ENCODE measurements at places on chromosomes 7 and 10. TPM values are rescaled to one million over a fixed set of nuclear protein-coding genes. Genes with fewer than 3 reads are reported as not detected.

DNA sequence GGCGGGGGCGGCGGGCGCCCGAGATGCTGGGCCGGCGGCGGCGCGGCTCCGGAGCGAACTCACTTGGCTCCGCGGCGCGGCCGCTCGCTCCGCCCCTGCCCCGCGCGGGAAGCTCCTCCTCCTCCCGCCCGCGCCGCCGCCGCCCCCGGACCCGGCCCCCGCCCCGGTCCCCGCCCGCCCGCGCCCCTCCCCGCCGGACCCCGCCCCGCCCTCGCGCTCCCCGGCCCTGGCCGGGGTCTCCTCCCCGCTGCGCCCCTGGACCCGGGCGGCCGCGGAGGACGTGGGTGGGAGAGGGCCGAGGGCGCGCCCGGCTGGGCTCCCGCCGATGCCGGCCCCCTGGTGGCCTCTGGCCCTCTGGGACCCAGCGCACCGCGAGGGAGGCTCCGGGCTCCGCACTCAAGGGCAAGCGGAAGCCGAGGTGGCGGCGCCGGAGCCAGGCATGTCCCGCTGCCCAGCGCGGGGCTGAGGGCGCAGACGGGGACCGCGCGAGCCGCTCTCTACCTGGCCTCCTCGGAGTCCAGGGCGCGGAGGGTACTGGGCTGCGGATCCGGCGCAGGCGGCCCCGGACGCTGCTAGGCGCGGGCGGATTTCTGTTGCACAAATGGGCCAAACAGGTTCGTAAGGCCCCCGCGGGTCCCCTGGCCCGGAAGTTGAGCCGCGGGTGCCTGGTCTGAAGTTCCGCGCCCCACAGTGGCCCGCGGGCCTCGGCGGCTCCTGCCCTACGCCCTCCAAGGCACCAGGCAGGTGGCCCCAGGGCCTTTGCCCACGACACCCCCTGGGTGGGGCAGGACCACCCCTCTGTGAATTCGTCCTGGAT, at the start of gene TCERG1L:
Gene TCERG1L, minus strand, starts transcription at position 61 of the 817 bp plus-strand sequence. CDS start 86 bp downstream, outside the sequence.
- no peak within 1 kb of the TSS for H3K27ac ChIP-seq
- no peak for DNase-seq
- peaks cover 5% of the 10 kb centered on the region for H3K27me3 ChIP-seq

DNA sequence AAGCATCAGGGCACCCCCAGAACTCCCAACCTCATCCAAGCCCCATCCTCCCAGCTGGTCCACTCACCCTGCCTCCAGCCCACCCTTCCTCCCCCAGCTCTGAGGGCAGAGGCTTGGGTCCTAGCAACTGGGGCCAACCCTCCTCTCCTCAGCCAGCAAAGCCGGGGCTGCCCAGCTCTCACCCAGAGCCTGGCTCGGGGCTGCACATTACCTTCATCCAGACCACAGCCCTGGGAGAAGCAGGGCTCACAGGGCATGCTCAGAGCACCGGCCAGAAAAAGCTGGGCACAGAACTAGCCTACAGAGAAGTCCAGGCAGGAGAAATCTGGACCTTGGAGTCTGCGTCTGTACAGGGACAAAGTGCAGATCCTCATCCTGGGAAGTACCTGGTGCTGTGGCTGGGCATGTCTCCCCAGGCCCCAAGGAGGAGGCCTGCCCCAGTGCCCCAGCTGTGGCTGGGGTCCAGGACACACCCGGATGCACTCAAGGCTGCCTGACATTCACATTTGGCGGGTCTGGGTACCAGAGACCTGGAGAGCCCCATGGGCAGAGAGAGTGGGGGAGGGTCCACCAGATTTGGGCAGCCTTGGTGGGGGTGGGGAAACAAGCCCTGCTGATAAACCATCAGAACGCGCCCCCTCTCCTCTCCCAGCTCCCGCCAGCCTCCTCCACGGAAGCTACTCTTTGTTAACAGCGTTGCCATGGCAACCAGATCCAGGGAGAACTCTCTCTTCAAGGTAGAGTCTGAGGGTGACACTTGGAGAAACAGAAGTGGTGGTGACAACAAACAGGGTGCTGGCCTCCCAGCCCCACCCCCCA, 5.1 kb downstream of the RASGEF1A start:
- no peaks in the 10 kb centered on the region for H3K36me3 ChIP-seq
- H3K4me3 ChIP-seq, result no peak overlapping the region
- peaks cover 2% of the 10 kb centered on the region for H3K27me3 ChIP-seq
- DNase-seq, result no peak
- peaks cover 7% of the 10 kb centered on the region for H3K4me1 ChIP-seq

DNA sequence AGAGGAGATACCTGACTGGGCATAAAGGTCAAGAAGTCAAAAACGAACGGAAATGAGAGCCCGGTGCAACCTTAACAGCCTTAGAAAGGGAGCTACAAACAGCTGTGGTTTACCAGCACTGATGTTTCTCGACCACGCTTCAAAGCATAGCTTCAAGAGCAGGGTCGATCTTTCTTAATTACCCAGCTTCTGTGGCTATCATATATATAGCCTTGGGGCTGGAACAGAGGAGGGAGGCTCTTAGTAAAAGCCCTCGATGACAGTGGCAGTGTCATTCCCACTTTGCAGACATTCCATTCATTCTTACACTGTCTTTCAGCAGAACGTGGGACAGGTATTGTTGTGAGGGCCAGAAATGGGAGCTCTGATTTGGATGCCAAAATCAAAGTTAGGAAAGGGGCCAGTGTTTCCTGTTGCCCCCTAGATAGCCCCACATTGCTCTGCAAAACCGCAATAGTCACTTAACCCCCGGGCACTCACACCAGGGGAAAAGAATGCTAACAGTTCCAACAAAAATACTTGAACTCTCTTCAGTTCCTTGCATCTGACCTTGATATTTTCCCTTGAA, 141.5 kb downstream of the MTPAP start:
- H3K4me1 ChIP-seq, result no peaks in the 10 kb centered on the region
- H3K27ac ChIP-seq, result no peak overlapping the region
- no peak overlapping the region for H3K4me3 ChIP-seq
- no peaks in the 10 kb centered on the region for H3K27me3 ChIP-seq
- no peak for DNase-seq
- no peaks in the 10 kb centered on the region for H3K36me3 ChIP-seq

GRCh38 chr7:80583901-80584300, 54.5 kb upstream of the CD36 start:
- H3K27me3 ChIP-seq, result no peaks in the 10 kb centered on the region
- no peaks in the 10 kb centered on the region for H3K36me3 ChIP-seq
- H3K4me1 ChIP-seq, result no peaks in the 10 kb centered on the region

GRCh38 chr10:84665883-84666463, 337.6 kb downstream of the CCSER2 start:
- no peaks in the 10 kb centered on the region for H3K4me1 ChIP-seq
- no peaks in the 10 kb centered on the region for H3K36me3 ChIP-seq
- DNase-seq, result no peak
- H3K27ac ChIP-seq, result no peak overlapping the region
- H3K4me3 ChIP-seq, result no peak overlapping the region

DNA sequence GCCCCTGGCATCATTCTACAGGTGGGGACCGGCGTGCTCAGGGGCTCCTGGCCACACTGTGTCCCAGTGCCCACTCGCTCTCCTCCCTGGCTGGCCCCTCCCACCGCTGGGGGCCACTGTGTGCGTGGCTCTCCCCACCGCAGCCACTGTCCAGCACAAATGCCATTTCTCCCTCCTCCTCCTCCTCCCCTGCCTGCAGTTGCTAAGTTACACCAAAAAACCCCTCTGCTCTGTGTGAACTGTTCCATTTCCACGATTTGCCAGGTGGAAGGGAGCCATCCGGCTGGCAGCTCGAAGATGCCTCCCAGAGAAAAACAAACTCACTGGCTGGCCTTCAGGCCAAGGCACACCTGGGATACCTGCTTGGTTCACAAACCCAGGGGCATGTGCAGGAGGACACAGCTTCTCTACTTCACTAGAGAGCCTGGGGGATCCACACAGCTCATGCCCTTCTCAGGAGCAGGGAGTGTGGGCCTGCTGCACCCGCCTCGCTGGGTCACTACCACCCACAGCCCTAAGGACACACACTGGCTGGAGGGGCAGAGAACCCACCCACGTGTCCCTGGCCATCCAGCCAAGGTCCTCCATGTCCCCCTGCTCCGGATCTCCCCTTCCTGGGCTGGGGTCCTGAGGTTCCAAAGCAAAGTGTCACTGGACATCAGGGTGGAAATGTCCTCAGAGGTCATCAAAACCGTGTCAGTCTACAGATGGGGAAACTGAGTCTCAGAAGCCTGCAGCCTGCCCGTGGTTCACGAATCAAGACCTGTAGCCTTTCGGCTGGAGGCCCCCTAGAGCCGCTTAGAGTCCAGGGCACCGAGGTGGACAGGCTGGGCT, 1.7 kb downstream of the RASGEF1A start:
- H3K4me1 ChIP-seq, result peaks cover 4% of the 10 kb centered on the region
- no peak for DNase-seq
- H3K27ac ChIP-seq, result no peak overlapping the region
- H3K36me3 ChIP-seq, result no peaks in the 10 kb centered on the region

DNA sequence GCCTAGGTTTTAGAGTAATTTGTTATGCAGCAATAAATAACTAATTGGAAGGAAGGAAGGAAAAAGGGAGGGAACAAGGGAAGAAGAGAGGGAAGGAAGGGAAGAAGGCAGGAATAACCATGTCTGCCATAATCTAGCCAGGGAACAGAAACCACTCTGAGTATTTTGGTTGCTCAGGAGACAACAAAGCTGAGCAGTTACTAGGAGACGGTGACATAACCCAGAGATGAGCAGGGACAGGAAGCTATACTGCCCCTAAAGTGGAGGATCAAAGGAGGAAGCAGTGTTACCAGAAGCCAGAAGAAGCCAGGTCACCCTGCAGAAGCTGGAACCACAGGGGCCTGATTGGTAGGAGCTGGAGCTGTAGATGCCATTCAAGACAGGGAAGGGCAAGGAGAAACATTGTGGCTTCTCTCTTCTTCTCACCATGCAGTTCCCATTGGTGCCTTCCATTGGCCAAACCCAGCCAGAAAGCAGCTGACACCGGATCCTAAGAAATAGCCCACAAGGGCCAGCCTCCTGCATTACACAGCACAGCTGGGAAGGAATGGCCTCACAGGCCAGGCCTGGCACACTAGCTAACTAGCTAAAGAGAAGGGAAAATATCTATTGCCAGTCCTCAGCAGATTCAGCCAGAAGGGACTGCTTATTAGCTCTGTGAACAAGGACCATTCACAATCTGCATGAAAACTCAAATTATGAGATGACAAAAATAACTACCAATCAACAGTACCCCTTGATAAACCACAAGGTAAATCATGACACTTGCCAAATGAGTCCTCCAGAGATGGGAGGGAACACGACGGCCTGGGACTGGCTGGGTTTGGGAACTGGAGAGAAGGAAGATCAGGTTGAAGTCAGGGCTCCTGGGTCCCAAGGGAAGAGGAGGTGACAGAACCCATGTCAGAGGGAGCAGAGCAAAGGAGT, 184.5 kb upstream of the NFE2L3 start:
- H3K4me3 ChIP-seq, result no peak overlapping the region
- H3K36me3 ChIP-seq, result no peaks in the 10 kb centered on the region
- H3K27ac ChIP-seq, result no peak overlapping the region
- H3K27me3 ChIP-seq, result no peaks in the 10 kb centered on the region

DNA sequence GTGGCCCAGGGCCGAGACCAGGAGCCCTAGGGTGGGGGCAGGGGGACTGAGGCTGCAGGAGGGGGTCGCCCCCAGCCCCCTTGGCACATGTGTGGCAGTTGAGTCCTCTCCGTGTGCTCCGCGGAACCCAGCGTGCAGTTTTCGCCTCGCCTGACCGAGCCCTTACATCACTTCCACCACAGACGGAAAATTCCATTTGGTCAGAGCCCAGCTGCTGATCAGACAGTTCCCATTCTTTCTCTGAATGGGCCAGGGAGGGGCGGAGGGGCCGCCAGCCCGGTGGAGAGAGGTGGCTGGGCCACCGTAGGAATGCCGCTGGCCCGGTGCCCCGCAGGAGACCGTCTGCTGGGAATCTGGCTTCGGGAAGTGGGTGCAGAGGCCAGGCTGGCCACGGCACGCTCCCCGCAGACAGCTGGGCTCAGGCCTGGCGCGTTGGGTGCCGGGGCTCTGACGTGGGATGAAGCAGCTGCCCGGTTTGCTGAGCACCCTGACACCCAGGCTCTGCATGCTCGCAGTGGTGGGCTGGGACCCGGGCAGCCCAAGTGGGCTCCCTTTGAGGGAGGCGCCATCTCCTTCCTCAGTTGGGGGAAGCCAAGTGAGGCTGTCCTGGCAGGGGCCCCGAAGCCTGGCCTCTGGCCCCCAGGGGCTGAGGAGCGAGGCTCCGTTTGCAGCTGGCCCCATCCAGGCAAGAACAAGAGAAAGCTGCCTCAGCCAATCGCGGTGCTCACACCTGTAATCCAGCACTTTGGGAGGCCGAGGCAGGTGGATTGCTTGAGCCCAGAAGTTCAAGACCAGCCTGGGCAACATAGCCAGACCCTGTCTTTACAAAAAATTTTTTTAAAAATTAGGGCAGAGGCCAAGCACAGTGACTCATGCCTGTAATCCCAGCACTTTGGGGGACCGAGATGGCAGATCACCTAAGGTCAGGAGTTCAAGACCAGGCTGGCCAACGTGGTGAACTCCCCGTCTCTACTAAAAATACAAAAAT, 9.9 kb downstream of the TTYH3 start:
- peak overlapping the region; percentile 95 for H3K27ac ChIP-seq
- H3K36me3 ChIP-seq, result no peaks in the 10 kb centered on the region
- no peaks in the 10 kb centered on the region for H3K27me3 ChIP-seq
- peaks cover 41% of the 10 kb centered on the region for H3K4me1 ChIP-seq
- DNase-seq, result peak; percentile 55
- no peak overlapping the region for H3K4me3 ChIP-seq

- no peak overlapping the region for H3K4me3 ChIP-seq
- peaks cover 35% of the 10 kb centered on the region for H3K36me3 ChIP-seq
- DNase-seq, result no peak
Measured at GRCh38 chr10:94349327-94349726, 13.4 kb downstream of the NOC3L start.

GRCh38 chr7:74092964-74093471, 9.4 kb downstream of the LIMK1 start:
- H3K4me3 ChIP-seq, result no peak overlapping the region
- no peaks in the 10 kb centered on the region for H3K4me1 ChIP-seq
- no peaks in the 10 kb centered on the region for H3K36me3 ChIP-seq
- H3K27ac ChIP-seq, result peak overlapping the region; percentile 9

DNA sequence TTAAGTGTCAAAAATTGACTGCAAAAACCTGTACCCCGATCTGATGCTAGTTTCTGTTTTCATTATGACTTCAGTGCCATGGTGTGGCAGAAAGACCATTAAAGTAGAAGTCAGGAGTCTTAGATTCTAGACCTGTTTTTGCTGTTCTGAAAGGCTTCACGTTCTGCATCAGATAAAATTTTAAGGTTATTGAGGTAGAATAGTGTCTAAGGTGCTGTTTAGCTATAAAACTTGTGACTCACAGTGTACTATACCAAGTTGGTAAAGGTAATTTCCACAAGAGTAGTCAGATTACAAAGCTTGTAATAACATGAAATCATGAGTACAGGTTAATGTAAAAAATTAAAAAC, 38.6 kb downstream of the ZNRF2 start:
- no peaks in the 10 kb centered on the region for H3K27me3 ChIP-seq
- no peak for DNase-seq
- no peak overlapping the region for H3K4me3 ChIP-seq
- H3K36me3 ChIP-seq, result no peaks in the 10 kb centered on the region
- no peak overlapping the region for H3K27ac ChIP-seq
- no peaks in the 10 kb centered on the region for H3K4me1 ChIP-seq

TMEM270 gene
- total RNA-seq, result not detected

SPDYE2B gene
- total RNA-seq, result not detected

TPK1 gene
- total RNA-seq, result 7.5 TPM

FBXO24 gene
- total RNA-seq, result 1.3 TPM

CPVL gene
- total RNA-seq, result 39.0 TPM

STEAP4 gene
- total RNA-seq, result 3.7 TPM

RTKN2 gene
- 0.17 TPM for total RNA-seq

FXYD4 gene
- total RNA-seq, result not detected

SFTPA2 gene
- 0.17 TPM for total RNA-seq

PTF1A gene
- total RNA-seq, result not detected

MMRN2 gene
- 12.1 TPM for total RNA-seq

TACC2 gene
- total RNA-seq, result 8.9 TPM

GIMAP6 gene
- total RNA-seq, result 15.0 TPM
